ENCODE measurements at places on chromosomes 1 and 21.
A peak's percentile ranks its signal among the peaks of the same experiment; 100 is the strongest.

GRCh38 chr1:200062143-200062542, 34.6 kb downstream of the NR5A2 start:
- DNase-seq, result no peak

DNA sequence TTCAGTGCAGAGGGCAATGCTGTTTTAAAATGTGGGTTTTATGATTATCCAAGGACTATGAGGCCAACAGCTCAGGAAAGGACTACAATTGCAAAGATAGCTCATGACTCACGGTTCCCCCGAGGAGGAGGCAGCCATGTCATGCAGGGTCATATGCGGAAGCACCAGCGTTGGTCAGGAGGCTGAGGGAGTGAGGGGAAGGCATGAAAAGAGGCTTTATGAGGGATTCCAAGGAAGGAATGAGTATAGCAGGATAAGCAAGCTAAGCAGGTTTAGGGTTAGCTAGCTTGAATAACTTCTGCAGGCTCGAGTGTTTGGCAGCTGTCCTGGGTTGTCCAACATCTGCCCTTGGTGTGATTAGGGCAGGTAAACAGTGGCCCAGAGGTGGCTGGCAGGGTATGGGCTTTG, 495.1 kb downstream of the SETD4 start:
- peak; percentile 56 for DNase-seq

GRCh38 chr1:216420746-216421145, 2.5 kb downstream of the USH2A start:
- no peak for DNase-seq

DNA sequence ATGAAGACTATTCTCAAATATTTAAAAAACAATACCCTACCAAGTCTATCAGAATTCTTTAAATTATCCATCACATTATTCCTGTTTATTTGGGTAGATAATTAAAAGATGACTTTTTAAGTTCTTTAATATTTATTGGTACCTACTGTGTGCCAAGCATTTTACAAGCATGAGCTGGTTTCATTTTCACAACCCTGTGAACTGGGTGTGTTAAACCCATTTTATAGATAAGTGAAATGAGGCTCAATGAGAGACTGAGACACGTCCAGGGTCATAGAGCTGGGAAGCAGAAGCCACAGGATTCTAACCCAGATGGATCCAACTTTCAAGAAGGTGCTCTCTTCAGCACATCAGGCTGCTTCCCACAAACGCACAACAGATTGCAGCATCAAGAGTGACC, 12.3 kb downstream of the LRRN2 start:
- DNase-seq, result no peak

GRCh38 chr1:227934476-227935313, 13.0 kb downstream of the WNT9A start:
- peak; percentile 51 for DNase-seq

GRCh38 chr1:182029379-182030331, 31.9 kb downstream of the ZNF648 start:
- peak; percentile 94 for DNase-seq

GRCh38 chr21:33264561-33264960, 1.6 kb upstream of the IL10RB start:
- DNase-seq, result no peak

DNA sequence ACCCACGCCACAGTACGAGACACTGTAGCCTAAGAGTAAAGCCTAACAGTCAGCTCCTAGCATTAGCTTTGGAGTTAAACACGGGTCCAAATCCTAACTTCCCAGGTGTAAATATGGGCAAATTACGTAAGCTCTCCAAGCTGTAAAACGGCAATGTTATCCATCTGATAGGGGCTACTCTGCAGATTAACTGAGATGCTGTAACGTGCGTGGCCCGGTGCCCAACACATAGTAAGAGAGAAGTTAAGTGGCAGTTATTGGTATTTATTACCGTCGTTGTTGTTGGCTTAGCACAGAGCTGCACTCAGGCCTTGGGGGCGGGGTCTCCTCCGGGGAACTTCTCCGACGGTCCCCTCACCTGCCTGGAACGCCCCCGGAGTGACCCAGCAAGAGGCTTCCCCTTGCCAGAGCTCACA, 457 bp downstream of the TRAPPC3 start:
- DNase-seq, result no peak

GRCh38 chr1:73205294-73205973, 923.1 kb upstream of the NEGR1 start:
- DNase-seq, result no peak

- no peak for DNase-seq
These were observed 70.6 kb downstream of the ALPL start for GRCh38 chr1:21579791-21580190.

GRCh38 chr1:244952940-244953339, 88.6 kb upstream of the HNRNPU start:
- no peak for DNase-seq

GRCh38 chr21:22791986-22792560, 1793.9 kb downstream of the NCAM2 start:
- peak; percentile 28 for DNase-seq

GRCh38 chr1:147631839-147632238, 38.5 kb downstream of the ACP6 start:
- DNase-seq, result no peak

- DNase-seq, result no peak
These were observed 86.4 kb upstream of the LYST start for GRCh38 chr1:235952950-235953615.

- no peak for DNase-seq
These were observed 274.8 kb upstream of the LYPLAL1 start for GRCh38 chr1:218898921-218899320.

- no peak for DNase-seq
These were observed 13.2 kb upstream of the PRMT2 start for GRCh38 chr21:46622226-46622625.

GRCh38 chr1:230636575-230637148, 5.6 kb upstream of the COG2 start:
- no peak for DNase-seq

DNA sequence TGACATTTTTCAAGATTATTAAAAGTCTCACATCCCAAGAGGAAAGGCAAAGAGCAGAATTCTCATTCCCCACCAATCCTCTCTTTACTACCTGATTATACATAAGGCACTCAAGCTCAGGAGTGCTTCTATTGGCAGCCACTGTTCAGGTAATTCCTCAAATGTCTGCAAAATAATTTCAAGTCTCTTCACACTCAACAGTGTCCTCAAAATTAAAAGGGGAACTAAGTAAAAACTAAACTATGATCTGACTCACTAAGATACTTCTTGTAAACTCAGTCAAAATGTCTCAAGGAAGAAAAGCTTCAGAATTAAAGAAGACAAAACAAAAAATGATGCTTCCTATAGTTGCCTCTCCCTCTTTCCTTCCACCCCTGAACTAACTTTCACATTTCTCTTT, 135.6 kb downstream of the GPATCH2 start:
- DNase-seq, result no peak

GRCh38 chr21:43609501-43610340, 49.6 kb downstream of the HSF2BP start:
- no peak for DNase-seq

DNA sequence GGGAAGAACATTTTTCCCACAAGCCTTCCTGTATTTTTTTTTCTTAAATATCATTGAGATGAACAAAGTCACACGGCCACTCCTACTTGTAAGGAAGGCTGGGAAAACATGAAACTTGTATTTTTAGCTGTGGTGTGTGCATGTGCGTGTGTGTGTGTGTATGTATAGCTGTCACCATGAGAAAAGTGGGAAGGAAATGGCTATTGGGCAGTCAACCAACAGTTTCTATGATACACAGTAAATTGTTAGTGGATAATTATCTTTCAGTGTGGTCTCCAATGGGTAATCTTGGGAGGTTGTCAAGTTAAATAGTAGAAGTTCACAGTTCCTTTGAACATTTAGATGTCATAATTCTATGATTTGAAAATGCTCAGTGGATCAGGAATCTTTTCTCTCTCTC, 132.7 kb upstream of the USP24 start:
- DNase-seq, result no peak

DNA sequence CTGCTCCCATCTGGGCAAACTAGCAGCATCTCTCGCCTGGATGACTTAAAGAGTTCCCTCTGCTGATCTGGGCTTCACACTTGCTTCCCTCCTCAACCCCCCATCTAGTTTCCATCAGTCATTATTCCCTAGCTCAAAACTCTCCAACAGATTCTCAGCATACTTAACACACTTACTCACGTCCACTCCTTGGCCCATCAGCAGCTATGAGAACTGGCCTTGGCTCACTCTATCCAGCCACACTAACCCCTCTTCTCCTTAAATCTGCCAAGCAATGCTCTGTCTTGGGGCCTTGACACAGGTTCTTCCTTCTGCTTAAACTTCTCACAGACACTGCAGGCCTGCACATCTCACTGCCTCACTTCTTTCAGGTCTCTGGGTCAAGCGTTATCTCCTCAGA, 41.6 kb downstream of the GNG12 start:
- peak; percentile 68 for DNase-seq

DNA sequence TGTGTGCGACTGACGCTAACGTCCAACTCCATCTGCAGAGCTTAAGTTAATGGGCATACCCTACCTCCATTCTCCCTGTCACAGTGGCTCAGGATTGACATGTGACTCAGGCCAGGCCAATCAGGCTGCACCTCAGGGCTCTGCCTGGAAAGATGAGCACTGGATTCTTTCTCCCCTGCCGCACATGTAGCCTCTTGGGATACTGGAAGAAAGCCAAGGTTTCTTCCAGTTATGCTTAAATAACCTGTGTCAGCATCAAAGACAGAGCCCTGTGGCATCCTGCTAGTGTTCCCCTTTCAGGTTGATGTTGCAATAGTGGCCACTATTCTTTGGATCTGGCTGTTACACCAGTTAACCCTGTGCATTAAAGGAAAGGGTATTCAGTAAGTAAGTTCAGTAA, 55.0 kb upstream of the SYT6 start:
- DNase-seq, result no peak

DNA sequence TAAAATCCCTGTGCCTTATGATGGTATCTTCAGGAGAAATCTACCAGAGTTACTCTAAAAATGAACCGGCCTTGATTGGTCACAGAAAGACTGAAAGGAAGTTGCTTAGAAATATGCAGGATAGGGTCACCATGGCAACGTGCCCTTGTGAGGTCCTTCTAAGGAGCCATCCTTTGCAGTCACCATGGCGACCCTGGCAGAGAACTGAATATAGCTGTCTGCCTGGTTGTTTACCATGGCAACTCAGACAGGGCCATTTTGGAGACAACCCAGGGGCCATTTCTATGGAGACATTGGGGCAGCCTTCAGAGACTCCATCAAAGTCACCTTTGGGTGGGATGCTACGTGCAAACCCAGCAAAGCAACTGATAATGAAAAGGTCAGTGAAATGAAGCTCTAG, 43.0 kb downstream of the SNX7 start:
- DNase-seq, result no peak

GRCh38 chr1:201268604-201269151, 14.6 kb upstream of the PKP1 start:
- peak; percentile 68 for DNase-seq

DNA sequence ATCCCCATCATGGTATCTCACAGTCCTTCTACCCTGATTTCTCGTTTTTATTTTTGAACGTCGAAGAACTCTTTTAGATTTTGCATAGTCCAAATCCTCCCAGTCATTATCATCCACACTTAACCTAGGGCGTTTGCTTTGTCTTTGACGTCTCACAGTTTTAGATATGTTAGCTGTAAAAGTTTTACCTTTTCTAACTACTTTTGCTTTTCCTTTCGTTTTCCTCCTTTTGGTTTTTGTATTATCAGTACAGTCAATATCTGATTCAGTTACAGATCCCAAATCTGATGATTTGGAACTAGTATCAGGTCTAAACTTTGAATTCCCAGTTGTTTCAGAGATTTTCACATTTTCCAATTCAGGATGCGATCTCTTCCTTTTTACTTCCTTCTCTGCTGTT, 13.1 kb upstream of the PSMG1 start:
- DNase-seq, result no peak

DNA sequence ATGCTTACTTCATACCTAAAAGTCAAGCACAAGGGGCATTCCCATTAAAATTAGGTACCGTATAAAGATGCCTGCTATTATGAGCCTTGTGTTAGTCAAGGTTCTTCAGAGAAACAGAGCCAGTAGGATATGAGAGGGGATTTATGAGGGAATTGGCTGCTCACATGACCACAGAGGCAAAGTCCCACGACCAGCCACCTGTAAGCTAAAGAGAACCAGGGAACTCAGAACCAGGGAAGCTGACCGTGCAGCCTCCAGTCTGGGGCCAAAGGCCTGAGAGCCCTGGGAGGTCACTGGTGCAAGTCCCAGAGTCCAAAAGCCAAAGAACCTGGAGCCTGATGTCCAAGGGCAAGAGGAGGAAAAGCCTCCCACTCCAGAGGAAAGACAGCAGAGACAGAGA, 20.0 kb downstream of the PIGM start:
- no peak for DNase-seq

DNA sequence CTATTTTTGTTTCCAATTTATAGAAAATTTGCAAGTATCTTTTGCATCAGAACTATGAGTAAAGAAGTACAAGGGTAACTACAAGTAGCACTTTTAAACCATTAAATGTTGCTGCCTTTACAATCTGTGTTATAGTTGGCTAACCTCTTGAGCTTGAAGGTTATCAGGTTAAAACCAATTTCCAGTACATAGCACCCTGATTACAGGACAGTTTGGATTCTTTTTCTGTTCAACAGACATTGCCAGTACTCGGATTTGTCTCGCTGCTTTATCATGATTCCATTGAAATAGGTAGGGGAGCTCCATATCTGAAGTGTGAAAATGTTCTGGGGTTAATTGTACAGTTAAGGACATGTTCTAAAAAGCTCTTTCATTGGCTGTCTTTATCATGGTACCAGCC, 40.0 kb downstream of the MIA3 start:
- DNase-seq, result no peak

DNA sequence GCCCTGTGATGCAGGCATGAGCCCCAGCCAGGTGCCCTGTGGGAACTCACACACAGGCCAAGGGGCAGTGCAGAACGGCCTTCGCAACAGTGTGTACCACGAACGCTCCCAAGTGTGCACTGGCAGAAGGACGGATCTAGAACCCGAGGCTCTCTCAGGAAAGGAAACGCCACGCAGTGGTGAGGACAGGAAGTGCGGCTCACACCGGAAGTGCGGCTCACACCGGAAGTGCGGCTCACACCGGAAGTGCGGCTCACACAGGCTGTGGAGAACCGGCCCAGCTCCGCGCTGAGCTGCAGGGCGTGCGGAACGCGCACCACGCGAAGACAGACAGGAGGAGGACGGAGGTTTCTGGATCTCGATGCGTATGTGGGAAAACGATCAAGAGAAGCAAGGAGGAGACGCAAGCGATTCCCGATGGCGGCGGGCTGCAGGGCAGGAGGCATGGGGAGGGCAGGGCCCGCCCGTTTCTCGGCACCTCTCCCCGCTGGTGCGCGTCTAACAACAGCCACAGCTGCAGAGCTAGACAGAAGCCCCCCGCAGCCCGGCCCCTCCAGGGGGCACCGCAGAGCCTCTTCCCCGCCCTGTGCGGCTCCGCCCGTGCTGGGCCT, 35.9 kb upstream of the TMEM52 start:
- no peak for DNase-seq

- peak; percentile 25 for DNase-seq
These were observed 729 bp upstream of the CDCA8 start for GRCh38 chr1:37691497-37692077.

DNA sequence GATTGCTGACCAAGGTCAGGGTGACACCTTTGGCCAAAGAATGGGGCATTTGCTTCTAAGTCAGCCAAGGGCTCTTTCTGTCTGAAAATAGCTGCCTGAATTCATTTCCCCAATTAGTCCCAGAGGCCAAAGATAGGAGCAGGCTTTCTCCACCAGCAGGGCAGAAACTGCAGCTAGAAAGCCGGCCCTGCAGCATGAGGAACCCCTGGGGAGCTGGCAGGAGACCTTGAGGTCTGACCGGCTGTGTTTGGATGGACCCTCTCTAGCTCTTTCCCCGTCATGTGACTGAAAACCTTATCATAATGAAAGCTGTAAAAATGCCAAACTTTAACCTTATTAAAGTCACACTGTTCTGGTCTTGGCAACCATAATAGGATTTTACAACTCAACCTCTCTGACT, 93.4 kb downstream of the CD58 start:
- DNase-seq, result no peak

Data from AG08396 (cell line).